ENCODE measurements at places on chromosomes 1 and 21. TPM values are rescaled to one million over a fixed set of nuclear protein-coding genes. Genes with fewer than 3 reads are reported as not detected.

The USH2A gene
- not detected for total RNA-seq

The TRIM67 gene
- not detected for total RNA-seq

The TBX15 gene
- 0.50 TPM for total RNA-seq

The LGALS8 gene
- 78.8 TPM for total RNA-seq

The RGS7 gene
- total RNA-seq = not detected

DNA sequence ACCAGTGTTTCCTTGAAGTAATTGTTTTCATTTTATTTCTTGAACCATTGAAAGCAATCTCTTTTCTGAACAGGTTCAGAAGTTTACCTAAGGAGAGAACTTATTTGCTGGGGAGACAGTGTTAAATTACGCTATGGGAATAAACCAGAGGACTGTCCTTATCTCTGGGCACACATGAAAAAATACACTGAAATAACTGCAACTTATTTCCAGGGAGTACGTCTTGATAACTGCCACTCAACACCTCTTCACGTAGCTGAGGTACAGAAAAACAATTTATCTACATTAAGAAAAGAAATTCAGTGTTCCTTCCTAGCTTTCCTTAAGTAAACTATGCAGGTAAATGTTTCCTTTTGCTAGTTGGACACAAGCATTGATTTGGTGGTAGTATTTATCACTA is 27.4 kb downstream of the AGL start:
- H3K4me3 ChIP-seq = no peak overlapping the region
- no peak overlapping the region for H3K27ac ChIP-seq
- H3K4me1 ChIP-seq = no peaks in the 10 kb centered on the region
- no peak for DNase-seq
- no peaks in the 10 kb centered on the region for H3K27me3 ChIP-seq

DNA sequence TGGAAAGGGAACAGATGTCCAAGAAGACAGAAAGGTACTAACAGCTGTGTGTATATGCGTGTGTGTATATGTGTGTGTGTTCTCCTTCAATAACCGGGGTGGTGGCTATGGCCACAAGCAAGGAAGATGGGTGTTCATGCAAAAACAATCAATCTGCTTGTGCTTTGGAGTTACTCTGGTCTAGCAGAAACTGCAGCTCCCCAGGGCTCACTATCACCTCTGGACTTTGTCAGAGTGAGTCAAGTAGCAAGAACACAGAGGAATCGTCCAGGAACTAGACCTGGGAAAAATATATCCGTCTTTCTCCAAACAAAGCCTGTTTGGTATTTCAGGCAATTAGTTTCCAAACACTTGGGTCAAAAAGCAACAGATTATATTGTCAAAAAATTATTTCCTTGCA is 68.6 kb downstream of the GNG12 start:
- no peaks in the 10 kb centered on the region for H3K36me3 ChIP-seq
- no peak for DNase-seq
- no peak overlapping the region for H3K27ac ChIP-seq

- no peaks in the 10 kb centered on the region for H3K27me3 ChIP-seq
- DNase-seq = no peak
- H3K27ac ChIP-seq = peak overlapping the region; percentile 50
- no peaks in the 10 kb centered on the region for H3K36me3 ChIP-seq
- H3K4me3 ChIP-seq = no peak overlapping the region
Measured at GRCh38 chr1:205588636-205589035, 43.2 kb downstream of the ELK4 start.

GRCh38 chr1:109818988-109819764 is 55.5 kb upstream of the EPS8L3 start:
- H3K36me3 ChIP-seq = no peaks in the 10 kb centered on the region
- H3K27me3 ChIP-seq = no peaks in the 10 kb centered on the region
- peaks cover 17% of the 10 kb centered on the region for H3K4me1 ChIP-seq
- no peak overlapping the region for H3K4me3 ChIP-seq

DNA sequence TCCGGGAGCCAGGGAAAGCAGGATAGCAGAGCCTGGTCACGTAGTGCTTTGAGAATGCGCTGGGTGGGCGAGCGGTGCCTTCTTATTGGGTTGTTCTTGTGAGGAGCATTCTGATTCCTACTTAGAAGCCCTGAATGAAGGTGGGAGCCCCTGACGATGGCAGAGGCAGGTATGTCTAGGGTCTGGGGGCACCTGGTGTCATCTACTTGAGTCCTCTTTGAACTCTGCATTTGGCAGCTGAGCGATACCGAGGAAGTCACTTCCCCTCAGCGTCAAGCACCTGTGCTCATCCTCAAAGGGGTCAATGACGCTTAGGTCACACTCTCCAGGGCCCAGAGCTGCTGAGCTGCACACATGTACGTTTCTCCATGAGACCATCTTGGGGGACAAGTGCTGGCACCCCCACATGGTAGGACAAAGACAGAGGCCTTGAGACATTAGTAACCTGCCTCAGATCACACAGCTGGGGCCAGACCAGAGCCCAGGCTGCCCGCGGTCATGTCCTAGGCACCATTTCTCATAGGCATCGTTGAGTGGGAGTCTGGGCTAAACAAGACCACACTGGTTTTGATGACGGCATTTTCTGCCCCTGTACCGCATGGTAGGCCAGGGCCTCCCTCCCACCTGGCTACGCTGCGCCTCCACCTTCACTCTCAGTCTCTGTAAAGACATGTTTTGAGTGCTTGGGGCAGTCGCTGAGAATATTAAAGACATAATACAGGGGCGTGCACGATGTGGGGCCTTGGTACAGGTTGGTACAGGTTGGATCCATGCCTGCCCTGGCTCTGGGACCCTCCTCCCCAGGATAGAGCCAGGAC is 69.1 kb upstream of the ABCG1 start:
- no peaks in the 10 kb centered on the region for H3K27me3 ChIP-seq
- H3K27ac ChIP-seq = no peak overlapping the region
- no peaks in the 10 kb centered on the region for H3K36me3 ChIP-seq
- peaks cover 12% of the 10 kb centered on the region for H3K4me1 ChIP-seq
- no peak for DNase-seq
- no peak overlapping the region for H3K4me3 ChIP-seq

DNA sequence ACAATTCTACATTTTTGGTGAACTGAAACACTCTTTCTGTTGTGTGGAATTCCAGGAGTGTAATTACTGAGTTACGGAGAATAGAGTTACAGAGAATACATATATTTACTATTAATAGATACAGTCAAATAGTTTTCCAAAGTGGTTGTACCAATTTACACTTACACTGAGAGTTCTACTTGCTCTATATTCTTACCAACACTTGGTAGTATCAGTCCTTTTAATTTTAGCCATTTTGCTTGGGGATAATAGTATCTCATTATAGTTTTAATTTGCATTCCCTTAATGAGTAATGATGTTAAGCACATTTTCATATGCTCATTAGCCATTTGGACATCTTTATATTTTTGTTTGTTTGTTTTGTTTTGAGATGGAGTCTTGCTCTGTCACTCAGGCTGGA is 28.9 kb downstream of the AGO4 start:
- no peaks in the 10 kb centered on the region for H3K4me1 ChIP-seq
- H3K27ac ChIP-seq = no peak overlapping the region
- H3K27me3 ChIP-seq = no peaks in the 10 kb centered on the region
- H3K36me3 ChIP-seq = peaks cover 8% of the 10 kb centered on the region

GRCh38 chr1:179305450-179305849 is 11.9 kb downstream of the SOAT1 start:
- no peaks in the 10 kb centered on the region for H3K27me3 ChIP-seq
- H3K4me1 ChIP-seq = peaks cover 11% of the 10 kb centered on the region
- no peak for DNase-seq
- no peak overlapping the region for H3K4me3 ChIP-seq
- no peak overlapping the region for H3K27ac ChIP-seq

DNA sequence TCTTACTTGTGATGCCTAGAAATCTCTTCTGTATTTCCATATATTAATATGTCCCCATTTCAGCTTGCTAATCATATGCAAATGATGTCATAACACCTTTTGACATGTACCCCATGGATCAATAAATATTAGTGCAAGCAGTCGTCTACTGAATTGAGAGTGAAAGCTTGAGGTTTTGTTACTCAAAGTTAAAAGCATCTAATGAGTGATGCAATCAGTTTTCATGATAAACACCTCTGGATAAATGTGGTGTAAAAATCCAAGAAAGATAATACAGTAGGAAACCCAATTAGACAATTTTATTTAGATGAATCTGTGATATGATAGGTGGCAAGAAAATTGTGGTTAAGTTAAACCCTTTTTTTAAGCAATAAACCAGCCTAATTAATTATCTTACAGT is 141.2 kb upstream of the DMRTA2 start:
- no peak for DNase-seq
- no peak overlapping the region for H3K27ac ChIP-seq
- H3K4me1 ChIP-seq = no peaks in the 10 kb centered on the region
- no peaks in the 10 kb centered on the region for H3K27me3 ChIP-seq
- H3K4me3 ChIP-seq = no peak overlapping the region
- peaks cover 49% of the 10 kb centered on the region for H3K36me3 ChIP-seq

- no peaks in the 10 kb centered on the region for H3K27me3 ChIP-seq
- no peaks in the 10 kb centered on the region for H3K36me3 ChIP-seq
- no peak for DNase-seq
- no peak overlapping the region for H3K4me3 ChIP-seq
- H3K4me1 ChIP-seq = no peaks in the 10 kb centered on the region
Measured at GRCh38 chr1:66292305-66292704, 241.6 kb upstream of the SGIP1 start.

GRCh38 chr1:236860674-236861073 is 65.6 kb downstream of the MTR start:
- no peak for DNase-seq
- no peak overlapping the region for H3K4me3 ChIP-seq
- no peaks in the 10 kb centered on the region for H3K4me1 ChIP-seq
- no peak overlapping the region for H3K27ac ChIP-seq
- H3K27me3 ChIP-seq = no peaks in the 10 kb centered on the region

DNA sequence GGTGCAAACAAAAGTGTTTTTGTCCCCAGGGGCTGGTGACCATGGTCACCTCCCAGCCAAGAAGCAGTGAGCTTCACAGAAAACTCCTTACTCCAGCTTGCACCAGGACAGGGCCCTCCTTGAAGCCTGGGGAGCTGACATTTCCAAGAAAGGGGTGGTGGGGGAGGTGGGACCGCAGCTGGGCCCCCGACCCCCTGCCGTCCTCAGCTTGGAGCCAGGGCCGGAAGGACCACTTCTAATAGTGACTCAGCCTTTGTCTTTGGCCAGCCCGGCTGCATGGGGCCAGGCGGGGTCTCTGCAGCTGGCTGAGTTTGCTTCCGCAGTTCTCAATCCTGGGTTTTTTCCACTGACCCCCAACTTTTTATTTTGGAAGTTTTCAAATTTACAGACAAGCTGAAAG is 136.5 kb upstream of the POU3F1 start:
- H3K4me3 ChIP-seq = no peak overlapping the region
- no peak for DNase-seq
- peaks cover 8% of the 10 kb centered on the region for H3K27me3 ChIP-seq
- H3K27ac ChIP-seq = no peak overlapping the region

GRCh38 chr1:228691926-228692325 is 43.4 kb upstream of the RHOU start:
- H3K4me3 ChIP-seq = no peak overlapping the region
- no peaks in the 10 kb centered on the region for H3K36me3 ChIP-seq
- DNase-seq = no peak
- no peaks in the 10 kb centered on the region for H3K4me1 ChIP-seq

DNA sequence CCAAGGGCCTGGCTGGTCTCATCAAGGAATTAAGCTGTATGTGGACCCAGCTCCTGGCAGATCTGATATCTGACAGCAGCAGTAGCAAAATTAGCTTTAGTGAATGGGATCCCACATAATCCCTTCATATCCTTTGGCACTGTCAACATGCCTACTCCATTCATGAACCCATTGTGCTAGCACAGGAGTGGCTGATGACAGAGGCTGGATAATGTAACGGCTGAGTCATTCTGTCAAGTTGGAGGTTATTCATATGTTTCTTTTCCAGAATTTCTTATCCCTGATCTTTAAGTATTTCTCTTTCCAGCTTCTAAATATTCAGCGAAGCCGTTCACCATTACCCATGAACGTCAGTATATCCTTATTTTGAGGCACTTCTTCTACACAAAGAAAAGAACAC is 84.3 kb downstream of the EXTL2 start:
- no peak for DNase-seq
- no peak overlapping the region for H3K27ac ChIP-seq
- no peaks in the 10 kb centered on the region for H3K36me3 ChIP-seq
- H3K27me3 ChIP-seq = no peaks in the 10 kb centered on the region
- H3K4me1 ChIP-seq = no peaks in the 10 kb centered on the region
- H3K4me3 ChIP-seq = no peak overlapping the region

DNA sequence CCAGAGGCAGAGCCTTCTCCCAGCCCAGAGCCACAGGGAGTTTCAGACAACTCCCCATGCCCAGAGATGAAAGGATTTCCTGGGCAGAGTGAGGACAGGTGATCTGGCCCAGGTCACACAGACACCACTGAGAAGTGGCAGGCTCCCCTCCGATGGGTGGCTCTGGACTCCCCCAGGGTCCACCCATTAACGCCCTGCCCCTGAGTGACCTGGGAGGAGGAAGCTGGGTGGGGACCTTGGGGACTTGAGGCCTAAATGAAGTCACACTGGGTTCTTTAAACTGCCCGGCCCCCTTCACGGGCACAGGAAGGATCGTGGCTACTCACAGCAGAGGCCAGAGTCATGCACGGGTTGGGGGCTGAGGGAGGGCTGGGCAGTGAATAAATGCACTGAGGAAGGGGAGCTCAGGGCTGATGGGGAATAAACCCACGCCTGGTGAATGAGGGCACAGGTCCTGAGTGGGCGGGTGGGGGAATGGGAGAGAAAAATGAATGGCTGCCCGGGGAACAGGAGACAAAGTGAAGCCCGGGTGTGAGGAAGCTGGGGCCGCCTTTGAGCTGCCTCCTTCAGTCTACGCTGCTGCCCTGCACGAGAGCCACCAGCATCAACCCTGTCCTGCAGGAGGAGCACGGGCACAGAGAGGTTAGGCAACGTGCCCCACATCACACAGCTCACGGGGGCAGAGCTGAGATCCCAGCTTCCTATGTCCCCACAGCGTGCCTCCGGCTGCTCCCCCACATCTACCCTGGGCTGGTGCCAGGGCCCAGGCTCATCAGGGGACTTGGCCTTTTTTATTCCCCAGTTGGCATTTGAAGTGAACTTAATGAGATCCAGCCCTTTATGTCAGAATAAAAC is 404.3 kb downstream of the MATN1 start:
- no peak overlapping the region for H3K27ac ChIP-seq
- H3K36me3 ChIP-seq = no peaks in the 10 kb centered on the region
- H3K4me1 ChIP-seq = no peaks in the 10 kb centered on the region
- no peak for DNase-seq

DNA sequence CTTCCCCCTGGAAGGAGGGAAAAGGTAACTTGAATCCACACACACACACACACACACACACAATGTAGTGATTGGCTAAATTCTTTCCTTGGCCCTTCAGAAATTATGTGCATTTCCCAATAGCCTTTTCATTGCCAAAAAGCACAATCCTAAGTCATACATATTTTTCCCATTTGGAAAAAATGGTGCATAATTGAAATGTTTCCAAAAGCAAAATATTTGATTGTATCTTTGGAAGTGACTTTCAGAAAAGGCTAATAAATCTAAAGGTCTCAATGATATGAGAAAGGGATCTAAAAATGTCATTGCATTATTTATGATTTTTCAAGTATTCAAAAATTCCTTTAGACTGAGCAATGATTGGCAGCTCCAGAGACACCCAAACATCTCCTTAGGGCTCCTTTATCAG is 43.5 kb upstream of the NEK7 start:
- no peaks in the 10 kb centered on the region for H3K4me1 ChIP-seq

Data from left lung (tissue), 14 donors.